ENCODE measurements at places on chromosomes 1 and 21.

GRCh38 chr1:153572569-153573015 is 6.9 kb upstream of the S100A2 start:
- no peak for DNase-seq

- no peak for DNase-seq
Observed at GRCh38 chr1:82152356-82153271, 351.9 kb downstream of the ADGRL2 start.

GRCh38 chr1:62687421-62687902 is 724 bp downstream of the DOCK7 start:
- peak; percentile 21 for DNase-seq

- DNase-seq: no peak
Observed at GRCh38 chr1:88680471-88680870, 3.6 kb upstream of the PKN2 start.

DNA sequence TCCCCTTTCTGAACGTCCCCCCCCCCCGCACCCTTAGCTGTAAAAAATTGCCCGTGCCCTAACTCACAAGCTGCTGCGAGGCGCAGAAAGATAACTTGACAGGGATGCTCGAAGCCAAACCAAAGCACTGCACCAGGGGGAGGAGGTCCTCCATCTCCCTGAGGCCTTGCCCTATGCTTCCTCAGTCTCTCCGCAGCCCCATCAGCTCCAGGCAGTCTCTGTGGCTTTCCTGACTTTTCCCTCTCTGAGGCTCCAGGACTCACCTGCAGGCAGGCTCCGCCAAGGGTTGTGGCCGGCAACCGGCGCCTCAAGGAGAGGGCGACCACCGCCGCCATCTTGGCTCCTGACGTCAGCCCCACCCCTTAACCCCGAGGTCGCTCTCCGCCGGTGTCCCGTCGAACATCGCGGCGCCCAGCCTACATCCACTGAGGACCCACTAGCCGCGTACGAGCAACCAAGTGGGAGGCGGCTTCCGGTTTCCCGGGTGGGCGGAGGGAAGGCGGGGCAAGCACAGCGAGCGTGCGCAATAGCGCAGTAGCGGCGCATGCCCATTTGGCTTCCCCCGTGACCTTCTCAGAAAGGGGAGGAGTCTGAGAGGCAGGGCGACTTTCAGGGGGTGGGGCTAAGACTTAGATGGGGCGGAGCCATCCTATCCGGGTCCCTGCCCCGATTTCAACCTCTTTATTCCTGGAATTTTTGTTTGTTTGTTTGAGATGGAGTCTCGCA is at the start of gene SDHB:
SDHB (minus strand) TSS at position 348 of the 726 bp plus-strand sequence; CDS start at position 335, 13 bp downstream.
- peak; percentile 93 for DNase-seq

DNA sequence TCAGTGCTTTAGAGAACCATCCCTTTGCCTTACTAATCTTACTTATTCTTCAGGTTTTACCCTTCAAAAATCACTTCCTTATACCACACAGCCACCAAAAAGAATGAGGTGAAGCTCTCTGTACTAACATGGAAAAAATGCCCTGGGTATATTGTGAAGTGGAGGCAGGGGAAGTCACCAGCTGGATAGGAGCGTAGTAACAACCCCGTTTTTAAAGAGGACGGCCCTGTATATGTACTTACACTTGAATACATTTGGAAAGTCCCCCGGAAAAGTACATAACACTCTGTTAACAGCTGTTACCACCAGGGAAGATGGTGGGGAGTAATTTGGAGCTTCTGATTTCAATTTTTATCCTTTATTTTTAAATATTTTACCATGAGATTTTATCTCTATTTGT is 28.2 kb upstream of the KHDRBS1 start:
- DNase-seq: no peak

- DNase-seq: no peak
Observed at GRCh38 chr1:21639594-21640041, 29.5 kb downstream of the RAP1GAP start.

GRCh38 chr21:17631195-17631594 is 18.5 kb upstream of the BTG3 start:
- no peak for DNase-seq

- DNase-seq: no peak
Observed at GRCh38 chr1:9689971-9690381, 38.4 kb downstream of the PIK3CD start.

- DNase-seq: no peak
Observed at GRCh38 chr1:74611887-74612286, 61.7 kb downstream of the ERICH3 start.

DNA sequence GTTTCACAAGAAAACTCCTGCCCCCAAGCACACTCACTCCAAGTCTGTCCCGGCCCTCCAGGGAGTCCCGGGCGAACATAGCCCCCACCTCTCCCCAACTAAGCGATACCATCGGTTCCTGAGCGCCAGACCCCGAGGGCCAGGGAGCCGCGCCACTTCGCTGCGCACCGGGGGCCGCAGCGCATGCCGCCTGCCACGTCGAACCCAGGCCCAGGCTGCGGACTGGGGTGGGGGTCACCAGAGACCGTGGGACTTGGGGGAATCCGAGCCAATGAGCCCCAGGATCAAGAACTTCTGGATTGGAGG is 801 bp downstream of the RSPO1 start:
- DNase-seq: no peak

- DNase-seq: peak; percentile 29
Observed at GRCh38 chr21:25638660-25639550, at the start of gene JAM2. Gene JAM2, plus strand, starts transcription at chr21:25639258. Its CDS starts 564 bp downstream, at chr21:25639822.

- no peak for DNase-seq
Observed at GRCh38 chr1:107776900-107777663, 187.9 kb downstream of the VAV3 start.

- DNase-seq: no peak
Observed at GRCh38 chr1:12617511-12617900, 504 bp downstream of the DHRS3 start.

DNA sequence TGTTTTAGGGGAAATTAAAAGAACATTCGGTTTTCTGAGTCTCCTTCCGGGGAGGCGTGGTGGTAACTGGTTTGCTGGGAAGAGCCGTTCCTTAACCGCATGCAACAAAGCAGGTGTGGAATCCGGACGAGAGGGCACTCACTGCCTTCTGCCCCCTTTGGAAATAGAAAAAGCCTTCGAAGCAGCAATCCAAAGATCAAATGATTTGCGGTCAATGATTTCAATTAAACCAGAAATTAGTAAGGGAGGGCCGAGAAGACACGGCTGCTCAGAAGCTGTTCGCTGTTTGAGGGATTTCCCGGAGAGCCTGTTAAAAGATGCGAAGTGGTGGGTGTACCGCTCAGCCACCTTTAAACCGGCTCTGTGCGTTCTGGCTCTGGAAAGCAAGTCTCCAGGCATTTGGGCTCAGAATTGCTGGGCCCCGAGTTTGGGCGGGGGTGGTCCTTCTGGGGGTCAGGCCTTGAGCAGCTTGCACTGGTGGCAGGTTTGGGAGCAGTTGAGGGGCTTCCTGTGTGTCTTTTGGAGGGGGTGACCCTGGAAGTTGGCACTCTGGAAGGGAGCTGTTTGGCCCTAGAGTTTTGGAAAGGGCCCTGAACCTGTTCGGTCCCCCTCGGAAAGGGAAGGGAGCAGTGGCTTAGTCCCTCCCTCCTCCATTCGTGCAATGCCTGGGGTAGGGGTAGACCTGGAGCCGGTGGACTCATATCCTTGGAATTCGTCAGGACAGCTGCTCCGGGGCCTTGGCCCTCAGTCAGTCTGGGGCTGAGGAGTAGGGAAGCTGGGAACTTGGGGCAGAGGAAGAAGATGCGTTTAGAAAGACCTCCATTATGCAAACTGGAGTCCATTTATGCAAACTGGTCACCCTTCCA is 3.1 kb downstream of the SIM2 start:
- DNase-seq: no peak

- DNase-seq: no peak
Observed at GRCh38 chr1:158801396-158801795, 20.4 kb upstream of the OR6N2 start.

GRCh38 chr1:35278886-35279554 is 10.5 kb downstream of the ZMYM4 start:
- DNase-seq: no peak

DNA sequence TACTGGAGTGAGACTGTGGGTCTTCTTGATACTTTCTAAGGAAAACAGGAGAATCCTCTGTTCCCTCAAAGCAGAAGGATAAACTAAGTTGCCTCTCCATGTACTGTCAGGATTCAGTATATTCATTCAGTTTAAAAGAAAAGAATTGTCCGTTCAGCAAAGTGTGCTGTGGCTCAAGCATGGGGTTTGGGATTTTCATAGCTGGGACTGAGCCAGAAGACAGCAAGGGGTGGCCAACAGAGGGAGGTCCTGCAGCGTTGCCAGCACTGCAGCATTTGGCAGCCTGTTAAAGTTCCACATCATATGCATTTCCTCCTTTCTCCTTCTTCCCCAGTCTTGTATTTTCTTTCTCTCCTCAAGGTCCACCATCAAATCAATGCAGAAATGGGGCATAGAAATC is 75.1 kb downstream of the DTL start:
- DNase-seq: no peak

GRCh38 chr1:202745323-202745888 is 35.2 kb upstream of the SYT2 start:
- no peak for DNase-seq

DNA sequence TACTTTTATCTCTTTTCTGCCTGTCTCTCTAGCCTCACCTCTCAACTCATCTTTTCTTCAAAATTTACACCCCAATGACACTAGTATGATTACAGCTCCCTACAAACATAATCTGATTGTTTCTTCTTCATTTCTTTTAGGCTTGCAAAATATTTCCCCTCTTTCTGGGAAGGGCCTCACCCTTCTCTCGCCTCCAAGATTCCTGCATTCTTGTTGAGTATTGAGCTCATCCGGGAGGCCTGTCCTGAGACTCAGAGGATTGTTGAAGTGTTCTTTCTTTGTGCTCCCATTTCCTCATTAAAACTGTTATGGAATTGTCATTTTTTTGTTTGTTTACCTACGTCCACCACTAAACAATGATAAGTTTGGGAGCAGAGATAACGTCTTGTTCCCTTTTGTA is 99.1 kb upstream of the CHRM3 start:
- DNase-seq: no peak

DNA sequence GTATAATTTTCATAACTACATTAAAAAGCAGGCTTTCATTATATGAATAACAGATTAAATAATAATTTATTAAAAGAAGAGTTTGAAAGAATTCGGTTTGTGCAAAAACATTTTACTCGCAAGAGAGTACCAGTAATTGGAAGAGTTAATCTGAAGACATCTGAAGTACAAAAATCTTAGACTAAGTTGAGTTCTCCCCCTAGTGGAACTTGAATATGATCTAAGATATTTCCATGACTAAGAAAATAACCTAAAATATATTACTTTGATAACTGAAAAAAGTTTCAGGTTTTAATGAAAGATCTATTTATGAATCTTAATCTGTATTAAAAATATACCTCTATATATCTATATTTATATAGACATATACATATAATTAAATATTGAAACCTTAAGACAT is 112.5 kb upstream of the GFI1 start:
- DNase-seq: no peak

GRCh38 chr1:22805672-22806038 is 95.0 kb downstream of the EPHB2 start:
- no peak for DNase-seq

- DNase-seq: no peak
Observed at GRCh38 chr1:218633238-218633988, 288.3 kb downstream of the TGFB2 start.

GRCh38 chr1:36571106-36571505 is 88.4 kb upstream of the CSF3R start:
- DNase-seq: no peak

GRCh38 chr1:114901814-114902213 is 47.2 kb downstream of the SYCP1 start:
- no peak for DNase-seq

- no peak for DNase-seq
Observed at GRCh38 chr1:58884706-58885661, 101.1 kb upstream of the JUN start.

- DNase-seq: no peak
Observed at GRCh38 chr1:177597393-177597792, 372.5 kb downstream of the SEC16B start.

GRCh38 chr1:93758842-93759515 is 77.3 kb upstream of the BCAR3 start:
- DNase-seq: no peak

GRCh38 chr1:8154621-8155052 is 128.5 kb upstream of the ERRFI1 start:
- DNase-seq: no peak

GRCh38 chr1:37028981-37029617 is 5.2 kb downstream of the GRIK3 start:
- DNase-seq: no peak

DNA sequence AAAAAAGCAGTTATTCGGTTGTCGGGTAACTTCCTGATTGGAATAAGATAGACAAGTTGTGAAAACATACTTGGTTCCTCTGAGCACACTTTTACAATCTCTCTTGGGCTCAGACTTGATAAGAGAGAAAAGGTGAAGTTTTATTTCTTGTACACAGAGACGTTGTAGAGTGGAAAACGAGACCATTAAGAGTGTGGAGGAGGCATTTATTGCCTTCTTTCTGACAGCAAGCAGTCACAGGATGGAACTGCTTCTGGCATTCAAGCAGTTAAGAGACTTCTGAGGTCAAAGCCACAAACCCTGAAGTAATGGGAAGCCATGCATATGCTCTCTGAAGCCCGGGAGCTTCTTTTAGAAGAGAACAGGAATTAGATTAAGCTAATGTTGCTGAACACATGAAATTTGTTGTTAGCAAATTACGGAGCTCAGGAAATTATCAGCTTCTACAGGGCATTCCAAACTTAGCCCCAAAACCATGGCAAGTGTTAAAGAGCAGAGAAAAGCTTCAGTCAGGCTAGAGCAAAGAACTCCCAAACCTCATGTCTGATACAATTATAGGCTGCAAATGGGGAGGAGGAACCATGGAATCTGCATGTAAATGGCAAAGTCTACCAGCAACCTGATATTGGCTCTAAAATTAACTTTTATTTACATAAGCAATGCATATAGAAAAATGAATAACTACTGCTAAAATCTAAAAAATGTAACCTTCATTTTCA is 26.0 kb downstream of the S1PR1 start:
- DNase-seq: no peak

Data from mesothelial cell of epicardium (in vitro differentiated cells).